ENCODE measurements at places on chromosomes 11 and 22. TPM values are rescaled to one million over a fixed set of nuclear protein-coding genes. Genes with fewer than 3 reads are reported as not detected.

The CHADL gene
- total RNA-seq, result 0.33 TPM

DNA sequence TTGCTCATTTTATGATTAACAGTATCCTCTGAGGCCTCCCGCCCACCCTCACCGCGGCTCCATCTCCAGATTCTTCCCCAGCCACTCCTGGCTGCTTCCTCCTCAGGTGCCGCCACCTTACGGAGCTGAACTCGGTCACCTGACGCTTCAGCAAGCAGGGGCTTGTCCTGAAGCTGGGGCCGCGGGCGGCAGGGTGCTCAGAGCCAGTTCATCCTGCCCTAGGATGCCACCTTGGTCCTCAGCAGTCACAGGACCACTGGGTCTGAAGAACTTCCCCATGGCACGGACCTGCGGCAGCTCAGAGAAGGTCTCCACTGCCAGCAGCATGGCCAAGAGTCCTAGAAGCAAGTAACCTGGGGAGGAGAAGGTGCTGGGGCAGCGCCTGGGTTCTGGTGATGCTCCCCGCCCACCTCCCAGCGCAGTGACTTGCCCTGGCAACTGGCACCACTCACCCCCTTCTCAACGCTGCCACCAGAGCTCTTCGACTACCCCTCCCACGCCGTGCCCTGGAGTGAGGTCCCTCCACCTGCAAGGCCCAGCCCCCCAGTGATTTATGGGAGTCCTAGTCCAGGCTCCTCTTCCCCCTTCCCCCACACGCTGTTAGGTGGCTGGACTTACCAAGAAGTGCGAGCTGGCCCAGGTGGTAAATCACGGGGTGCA is 2.6 kb downstream of the KCNK7 start:
- no peak for DNase-seq

GRCh38 chr11:132472411-132473172 is 1059.7 kb downstream of the OPCML start:
- DNase-seq, result no peak

The CRYBB2 gene
- total RNA-seq, result 0.39 TPM

DNA sequence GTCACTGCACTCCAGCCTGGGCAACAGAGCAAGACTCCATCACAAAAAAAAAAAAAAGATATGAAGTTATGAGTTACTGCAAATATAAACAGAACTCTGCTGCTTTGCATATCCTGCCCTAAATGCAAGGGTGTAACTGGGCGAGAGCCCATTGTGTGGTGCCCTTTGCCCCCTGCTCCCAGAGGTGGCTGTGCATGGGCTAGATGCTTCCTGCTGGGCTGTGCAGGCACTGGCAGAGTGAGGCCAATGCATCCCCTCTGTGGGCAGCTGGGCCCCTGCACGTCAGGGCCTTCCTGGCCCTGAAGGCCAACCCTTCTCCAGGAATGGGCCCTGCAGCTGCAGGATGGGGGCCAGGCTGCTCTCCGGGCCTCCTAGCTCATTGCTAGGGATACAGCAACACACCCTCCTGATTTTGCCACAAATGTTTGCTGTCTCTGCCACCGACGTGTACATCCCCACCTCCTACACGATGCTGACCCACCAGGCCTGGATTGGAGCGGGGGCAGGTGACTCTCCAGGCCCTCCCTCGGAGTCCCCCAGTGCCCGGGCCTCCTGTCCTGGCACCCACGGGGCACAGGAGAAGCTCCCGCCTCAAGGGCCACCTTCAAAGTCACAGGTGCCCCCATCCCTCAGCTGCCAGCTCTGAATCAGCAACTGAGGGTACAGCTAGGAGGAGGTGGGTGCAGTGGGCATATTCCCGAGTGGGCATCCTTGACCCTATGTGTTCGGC is 40.7 kb upstream of the COMT start:
- no peak for DNase-seq

GRCh38 chr11:12459865-12460444 is 82.6 kb downstream of the PARVA start:
- DNase-seq, result no peak

Data from Panc1 (cell line).